Nucleus accumbens (tissue), 56 donors: ENCODE measurements at places on chromosomes 5 and 9.

DNA sequence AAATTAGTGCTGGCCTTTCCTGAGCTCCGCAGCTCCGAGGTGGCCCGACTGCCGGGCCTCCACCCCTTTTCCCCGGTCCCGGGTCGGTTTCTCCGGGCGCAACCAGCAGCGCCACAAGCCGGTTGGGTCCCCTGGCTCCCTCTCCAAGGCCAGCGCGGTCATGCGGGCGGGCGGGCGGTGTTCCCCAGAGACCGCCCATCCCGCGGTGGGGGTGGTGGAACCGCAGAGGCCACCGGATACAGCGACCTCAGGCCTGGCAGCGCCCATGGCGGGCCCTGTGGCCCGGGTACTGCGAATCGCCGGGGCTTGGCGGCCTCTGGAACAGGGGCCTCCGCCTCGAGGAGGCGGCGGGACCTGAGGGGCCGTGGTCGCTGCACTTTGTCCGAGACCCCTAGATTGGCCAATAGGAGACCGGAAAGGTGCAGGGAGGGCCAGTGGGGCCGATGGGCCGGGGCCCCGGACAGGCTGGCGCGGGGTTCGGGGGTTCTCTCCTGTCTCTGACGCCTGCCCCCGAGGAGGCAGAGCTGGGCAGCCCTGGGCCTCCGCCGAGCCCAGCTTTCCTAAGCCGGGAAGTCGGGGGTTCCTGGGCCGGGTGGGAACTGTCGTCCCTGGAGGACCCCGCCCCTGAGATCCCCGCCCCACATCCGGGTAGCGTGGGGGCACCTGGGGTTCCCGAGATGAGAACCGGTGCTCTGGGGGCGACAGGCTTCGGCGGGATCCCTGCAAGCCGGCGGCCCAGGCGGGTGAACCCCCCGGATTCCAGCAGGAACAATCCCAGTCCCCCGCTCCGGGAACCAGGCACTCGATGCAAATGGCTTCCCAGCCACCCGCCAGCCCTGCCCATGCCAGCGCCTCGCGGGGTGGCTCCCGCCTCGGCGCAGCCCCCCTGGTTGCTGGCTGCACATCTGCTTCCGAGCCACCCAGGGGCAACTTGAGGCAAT lies 293.9 kb downstream of the ZSWIM6 start:
- peak; percentile 82 for DNase-seq

DNA sequence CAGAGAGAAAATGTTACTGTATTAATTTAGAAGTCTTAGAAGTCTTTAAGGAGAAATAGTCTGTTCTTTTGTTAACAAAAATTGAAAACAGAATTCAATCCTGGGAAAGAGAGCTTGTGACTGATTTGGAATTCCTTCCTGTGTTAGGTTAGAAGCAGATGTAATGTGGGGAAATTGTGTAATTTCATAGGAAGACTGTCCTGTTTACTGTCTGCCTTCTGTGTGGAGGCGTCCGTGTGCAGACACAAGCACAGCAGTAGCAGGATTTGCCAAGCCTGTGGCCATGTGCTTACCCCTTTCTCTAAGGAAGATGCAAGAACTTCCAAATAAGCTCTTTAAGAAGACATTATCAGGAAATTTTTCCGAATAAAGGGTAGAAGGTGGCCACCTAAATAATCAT lies 36.7 kb upstream of the F2R start:
- DNase-seq: no peak

DNA sequence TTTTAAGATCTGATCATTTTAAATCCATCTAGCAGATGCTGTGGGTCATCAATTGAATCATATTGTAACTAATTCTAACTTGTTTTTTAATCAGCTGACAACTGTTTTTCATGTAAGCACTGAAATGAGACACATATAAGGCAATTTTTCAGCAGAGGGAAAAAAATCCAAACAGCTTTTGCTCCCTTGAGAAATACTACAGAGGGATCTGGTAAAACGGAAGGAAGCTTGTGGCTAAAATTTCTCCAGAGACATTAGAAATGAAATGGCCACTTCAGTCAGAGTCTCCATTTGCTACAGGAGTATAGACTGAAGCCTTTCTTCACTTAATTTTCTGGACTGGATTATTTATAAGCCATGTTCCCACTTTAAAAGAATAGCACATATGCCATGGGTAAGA lies 385.9 kb downstream of the MAN2A1 start:
- no peak for DNase-seq

- no peak for DNase-seq
Observed at GRCh38 chr9:26745111-26745510, 147.5 kb downstream of the CAAP1 start.

- no peak for DNase-seq
Observed at GRCh38 chr5:148011398-148012137, 52.2 kb upstream of the SPINK5 start.
